ENCODE measurements at places on chromosomes 5 and 9. TPM values are rescaled to one million over a fixed set of nuclear protein-coding genes. Genes with fewer than 3 reads are reported as not detected.
A peak's percentile ranks its signal among the peaks of the same experiment; 100 is the strongest.

GRCh38 chr9:135095470-135096407, 8.3 kb downstream of the OLFM1 start:
- no peak for DNase-seq

- DNase-seq, result no peak
Measured at GRCh38 chr9:112605518-112605917, 112.4 kb downstream of the INIP start.

DNA sequence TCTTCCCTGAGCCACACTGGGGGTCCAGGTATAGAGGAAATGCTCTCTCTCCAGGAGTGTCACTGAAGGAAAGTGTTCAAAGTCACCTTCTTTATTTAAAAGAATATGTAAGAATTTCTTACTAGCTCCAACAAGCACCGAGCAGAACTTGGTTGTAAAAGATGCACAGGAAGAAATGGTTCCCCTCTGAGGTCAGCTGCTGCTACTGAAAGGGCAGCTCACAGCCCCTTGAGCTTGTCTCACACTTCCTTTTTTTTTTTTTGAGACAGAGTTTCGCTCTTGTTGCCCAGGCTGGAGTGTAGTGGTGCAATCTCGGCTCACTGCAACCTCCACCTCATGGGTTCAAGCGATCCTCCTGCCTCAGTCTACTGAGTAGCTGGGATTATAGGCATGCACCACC, 77.2 kb downstream of the PRRT1B start:
- DNase-seq, result no peak

DNA sequence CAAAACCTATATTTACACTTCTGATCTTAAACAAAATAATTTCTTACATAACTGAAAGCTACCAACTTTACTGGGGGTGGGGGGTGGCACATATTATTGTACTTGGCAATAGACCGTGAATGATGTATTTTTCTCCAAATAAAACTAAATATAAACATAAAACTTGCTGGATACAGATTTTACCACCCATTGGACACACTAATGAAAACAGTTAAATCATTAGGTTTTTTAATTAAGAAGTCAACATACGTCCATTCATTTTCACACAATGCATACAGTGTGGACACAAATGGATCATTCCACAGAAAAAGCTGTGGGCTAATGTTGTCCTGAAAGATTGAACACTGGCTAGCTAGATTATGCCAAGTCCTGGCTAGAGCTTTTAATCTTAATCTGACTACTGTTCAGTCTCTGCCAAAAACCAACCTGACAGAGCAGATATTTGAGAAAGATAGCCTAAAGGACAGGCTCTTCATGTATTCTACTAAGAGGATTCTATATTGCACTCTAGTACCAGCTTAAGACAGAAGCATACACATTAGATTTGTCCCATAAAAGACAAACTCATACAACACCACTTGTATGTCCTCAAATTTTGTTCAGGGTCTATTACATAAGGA, 118.1 kb downstream of the SIL1 start:
- no peak for DNase-seq

DNA sequence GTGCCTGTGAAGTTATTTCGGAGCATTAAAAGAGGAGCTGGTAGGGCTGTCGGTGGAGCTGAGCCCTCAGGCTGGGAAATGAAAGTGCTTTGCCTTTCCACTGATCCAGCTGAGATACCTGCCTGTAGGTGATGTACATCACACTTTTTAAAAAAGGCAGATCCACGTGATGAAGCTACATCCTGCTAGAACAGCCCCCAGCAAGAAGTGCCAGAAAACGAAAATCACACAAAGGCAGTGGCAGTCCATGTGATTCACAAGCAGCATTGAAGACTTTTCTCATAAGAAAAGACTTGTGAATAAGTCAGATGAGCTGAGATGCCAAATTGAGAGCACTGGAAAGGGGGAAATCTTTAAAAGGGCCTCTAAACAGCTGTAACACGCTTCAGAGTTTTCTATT, 765.1 kb downstream of the PTPRD start:
- DNase-seq, result no peak

SPZ1 gene
- not detected for total RNA-seq

DNA sequence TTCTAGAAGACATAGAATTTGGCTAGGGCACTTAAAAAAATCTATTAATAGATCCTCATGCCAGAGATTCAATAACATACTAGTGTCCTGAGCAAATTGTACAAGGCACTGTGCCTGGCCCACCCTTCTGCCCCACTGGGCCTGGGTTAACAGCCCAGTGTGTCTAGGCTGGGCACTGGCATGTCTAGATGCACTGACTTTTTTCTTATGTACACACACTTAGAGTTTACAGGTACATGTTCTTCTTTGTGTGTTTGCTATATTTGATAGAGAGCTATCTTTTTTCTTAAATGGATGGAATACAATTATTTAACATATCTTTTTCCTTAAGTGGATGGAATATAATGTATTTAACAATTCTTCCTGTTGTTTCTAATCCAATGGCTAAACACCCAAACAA, 241.5 kb downstream of the AUH start:
- DNase-seq, result no peak

GRCh38 chr9:21883642-21884041, 81.2 kb downstream of the MTAP start:
- no peak for DNase-seq

DNA sequence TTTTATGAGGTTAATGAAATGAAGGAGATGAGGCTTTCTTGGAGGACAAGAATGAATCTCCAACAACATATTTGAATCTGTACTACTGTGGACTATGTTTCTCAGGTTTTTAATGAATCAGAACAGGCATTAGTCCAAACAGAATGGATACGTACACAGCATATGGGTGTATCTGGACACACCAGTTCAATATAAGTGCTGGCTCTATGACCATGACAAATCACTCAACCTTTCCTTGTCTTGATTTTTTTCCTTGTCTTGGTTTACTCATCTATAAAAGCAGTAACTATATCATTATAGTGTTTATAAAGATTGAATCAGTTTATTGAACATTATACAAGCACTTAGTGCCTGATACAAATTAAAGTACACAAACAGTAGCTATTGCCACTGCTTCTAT, 104.1 kb downstream of the AP3B1 start:
- DNase-seq, result no peak

- no peak for DNase-seq
Measured at GRCh38 chr9:126448865-126449577, 122.4 kb downstream of the MVB12B start.

HARS2 gene
- 41.8 TPM for total RNA-seq

- peak; percentile 83 for DNase-seq
Measured at GRCh38 chr5:96978812-96979449, 43.1 kb downstream of the LNPEP start.

TIMD4 gene
- total RNA-seq, result not detected

MLANA gene
- total RNA-seq, result not detected

IL5 gene
- not detected for total RNA-seq

GMCL2 gene
- total RNA-seq, result not detected

DNA sequence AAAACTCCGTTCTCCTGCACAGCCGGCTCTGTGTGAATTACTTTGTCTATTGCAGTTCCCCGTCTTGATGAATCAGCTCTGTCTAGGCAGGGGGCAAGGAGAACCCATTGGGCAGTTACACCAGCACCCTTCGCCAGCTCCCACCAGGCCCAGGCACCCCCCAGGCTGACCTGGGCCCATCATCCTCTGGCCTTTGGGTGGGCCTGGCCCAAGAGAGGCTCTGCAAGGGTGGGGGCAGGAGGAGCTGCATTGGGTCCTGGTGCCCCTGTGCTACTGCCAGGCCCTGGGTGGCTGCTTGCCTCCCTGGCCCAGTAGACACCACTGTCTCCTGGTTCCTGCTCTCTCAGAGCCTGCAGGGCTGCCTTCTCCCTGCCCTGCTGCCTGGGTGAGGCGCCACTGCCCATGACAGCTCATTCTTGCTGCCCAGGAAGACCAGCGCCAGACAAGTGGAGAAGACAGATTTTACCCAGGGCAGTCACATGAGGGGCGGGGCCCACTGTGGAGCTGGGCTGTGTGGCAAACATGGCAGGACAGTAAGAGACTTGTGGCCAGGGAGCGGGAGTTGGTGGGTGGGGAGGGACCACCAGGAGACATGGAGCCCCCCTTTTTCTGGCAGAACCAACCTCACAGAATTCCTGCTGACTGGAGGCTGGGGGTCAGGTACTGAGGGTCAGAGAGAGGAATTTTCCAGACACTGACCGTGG, 67.2 kb downstream of the MRPL36 start:
- DNase-seq, result peak; percentile 45

TAF11L10 gene
- total RNA-seq, result not detected
